ENCODE measurements at places on chromosomes 5 and 9. TPM values are rescaled to one million over a fixed set of nuclear protein-coding genes. Genes with fewer than 3 reads are reported as not detected.

DNA sequence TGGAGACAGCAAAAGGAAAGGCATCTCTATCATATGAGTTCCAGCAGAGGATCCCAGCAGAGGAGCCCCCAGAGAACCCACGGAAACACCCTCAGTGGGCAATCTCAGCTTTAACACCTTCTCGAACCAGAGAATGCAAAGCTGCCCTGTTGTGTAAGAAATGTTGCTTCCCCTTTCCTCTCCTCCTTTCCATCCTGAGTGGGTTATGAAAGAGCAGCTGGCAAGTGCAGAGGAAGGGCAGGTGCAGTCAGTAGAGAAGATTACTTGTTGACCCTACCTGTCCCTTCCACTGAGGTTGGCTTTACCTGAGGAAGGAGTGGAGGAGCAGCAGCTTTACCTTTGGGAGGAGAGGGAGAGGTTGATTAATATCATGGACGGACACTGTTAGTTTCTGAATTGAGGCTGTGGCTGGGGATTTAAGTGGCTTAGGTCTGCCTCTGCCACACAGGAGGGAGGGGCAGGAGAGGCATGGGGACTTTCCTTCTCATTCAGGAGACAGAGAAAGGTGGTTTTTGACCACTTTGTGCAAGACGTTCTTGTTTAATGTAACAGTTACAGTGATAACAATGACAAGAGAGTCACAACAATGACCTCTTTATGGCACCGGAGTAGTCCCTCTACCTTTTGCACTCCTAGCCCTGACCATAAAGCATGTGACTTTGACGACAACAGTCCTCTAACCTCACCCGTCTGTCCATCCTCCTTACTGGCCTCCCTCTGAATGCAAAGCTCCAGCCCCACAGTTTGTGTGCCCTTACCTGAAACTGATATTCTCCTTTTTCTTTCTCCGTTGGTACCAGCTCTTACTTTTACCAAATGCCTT lies 254.8 kb downstream of the NSG2 start:
- DNase-seq = no peak

GRCh38 chr9:33489066-33489465 lies 15.3 kb upstream of the NOL6 start:
- no peak for DNase-seq

- peak; percentile 51 for DNase-seq
These were observed 197.9 kb downstream of the KCTD16 start for GRCh38 chr5:144368556-144368955.

DNA sequence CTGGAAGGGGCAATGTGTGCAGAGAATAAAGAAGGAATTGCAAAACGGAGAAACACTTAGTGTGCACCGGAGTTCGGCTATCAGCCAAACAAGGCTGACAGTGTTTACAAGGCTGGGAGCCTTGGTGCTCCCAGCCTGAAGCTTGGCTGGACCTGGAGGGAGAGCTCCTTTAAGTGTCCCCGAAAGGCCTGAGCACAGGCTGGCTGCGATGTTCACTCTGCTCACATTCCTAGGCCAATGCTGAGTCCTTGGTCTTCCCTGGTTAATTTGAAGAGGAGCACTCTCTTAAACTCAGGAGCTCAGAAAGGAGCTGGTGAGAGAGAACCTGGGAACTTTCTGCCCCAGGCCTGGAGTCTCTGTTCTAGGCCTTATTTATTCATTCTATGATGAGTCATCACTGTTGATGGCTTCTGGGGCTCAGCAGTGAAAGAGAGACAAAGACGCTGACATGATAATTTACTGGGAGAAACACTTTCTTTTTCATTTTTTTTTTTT lies 88.6 kb upstream of the MYO10 start:
- DNase-seq = no peak

Gene WNT8A
- not detected for polyA plus RNA-seq

- DNase-seq = no peak
These were observed 11.6 kb downstream of the ARHGEF28 start for GRCh38 chr5:73637565-73637964.

- DNase-seq = no peak
These were observed 80.1 kb downstream of the ZNF354C start for GRCh38 chr5:179140293-179140692.

DNA sequence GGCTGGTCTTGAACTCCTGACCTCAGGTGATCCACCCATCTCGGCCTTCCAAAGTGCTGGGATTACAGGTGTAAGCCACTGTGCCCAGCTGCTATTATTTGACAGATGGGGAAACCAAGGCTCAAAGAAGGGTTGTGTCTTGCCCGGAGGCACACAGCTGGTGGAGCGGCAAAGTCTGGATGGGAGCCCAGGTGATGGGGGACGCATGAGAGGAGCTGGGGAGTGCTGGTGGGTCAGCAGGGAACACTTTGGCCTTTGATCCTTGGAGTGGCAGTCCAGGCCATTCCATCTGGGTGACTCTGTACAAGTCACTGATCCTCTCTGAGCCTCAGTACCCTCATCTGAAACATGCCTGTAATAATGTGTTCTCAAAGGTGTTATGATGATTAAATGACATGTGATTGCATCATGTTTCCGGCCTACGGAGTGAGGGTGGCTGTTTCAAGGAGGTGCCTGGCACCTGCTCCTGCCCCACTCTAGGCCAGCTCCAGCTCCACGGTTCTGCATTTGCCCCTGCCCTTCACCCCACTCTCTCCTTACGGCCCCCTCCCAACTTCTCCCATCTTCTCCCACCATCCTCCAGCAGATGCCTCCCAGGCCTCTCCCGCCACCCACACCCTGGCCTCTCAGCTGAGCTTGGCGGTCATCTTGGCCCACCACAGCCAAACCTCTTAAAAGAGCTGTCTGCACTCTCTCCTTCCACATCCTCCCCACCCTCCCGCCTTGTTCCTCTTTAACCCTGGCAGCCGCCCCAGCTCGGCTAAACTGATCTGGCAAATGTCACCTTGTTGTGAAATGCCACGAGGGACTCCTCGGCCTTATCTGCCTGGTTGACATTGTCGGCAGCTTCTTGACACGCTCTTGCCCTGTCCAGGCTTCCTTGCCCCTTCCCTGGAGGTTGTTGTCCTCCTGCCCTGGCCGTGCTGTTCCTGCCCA lies 5.5 kb upstream of the DBN1 start:
- DNase-seq = peak; percentile 82

Gene PTGS1
- polyA plus RNA-seq = 15.4 TPM

DNA sequence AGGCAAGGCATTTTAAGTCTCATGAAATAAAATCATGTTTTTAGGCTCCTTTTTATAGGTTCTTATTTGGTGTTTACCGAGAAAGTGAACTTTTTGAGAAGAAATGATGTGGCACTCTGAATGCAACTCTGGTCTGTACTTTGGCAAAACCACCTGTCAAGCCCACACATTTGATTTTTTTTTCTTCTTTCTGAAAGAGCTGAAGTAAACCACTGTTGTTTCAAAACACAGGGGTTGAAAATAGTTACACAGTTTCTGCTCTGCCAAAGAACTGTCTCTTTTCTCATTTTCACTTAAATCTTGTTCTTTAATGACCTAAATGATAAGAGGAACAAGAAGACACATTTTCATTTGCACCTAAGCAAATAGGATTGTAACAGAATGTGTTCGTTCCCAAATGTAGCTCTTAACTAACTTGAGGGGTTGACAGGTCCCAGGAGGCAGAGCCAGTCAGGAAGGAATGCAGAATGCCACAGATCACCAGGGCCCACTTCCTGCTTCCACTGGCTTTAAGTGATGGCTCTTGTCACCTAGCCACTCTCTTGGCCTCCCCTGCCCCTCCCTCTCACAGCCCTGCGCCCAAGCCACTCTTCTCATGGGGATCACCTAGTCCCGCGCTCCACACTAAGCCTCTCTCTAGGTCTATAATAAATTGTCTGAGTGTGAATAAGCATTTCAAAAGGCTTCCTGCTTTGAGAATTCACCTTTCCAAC lies 47.3 kb downstream of the MED27 start:
- DNase-seq = no peak

GRCh38 chr5:112776301-112776856 lies 38.7 kb downstream of the APC start:
- no peak for DNase-seq

Gene PCDHA9
- polyA plus RNA-seq = not detected

GRCh38 chr9:4086119-4087090 lies 213.5 kb downstream of the GLIS3 start:
- no peak for DNase-seq

GRCh38 chr5:4275232-4275631 lies 679.6 kb downstream of the IRX1 start:
- DNase-seq = no peak

Gene KYAT1
- polyA plus RNA-seq = 5.3 TPM

- DNase-seq = no peak
These were observed 154.8 kb downstream of the PAX5 start for GRCh38 chr9:36878986-36879982.

DNA sequence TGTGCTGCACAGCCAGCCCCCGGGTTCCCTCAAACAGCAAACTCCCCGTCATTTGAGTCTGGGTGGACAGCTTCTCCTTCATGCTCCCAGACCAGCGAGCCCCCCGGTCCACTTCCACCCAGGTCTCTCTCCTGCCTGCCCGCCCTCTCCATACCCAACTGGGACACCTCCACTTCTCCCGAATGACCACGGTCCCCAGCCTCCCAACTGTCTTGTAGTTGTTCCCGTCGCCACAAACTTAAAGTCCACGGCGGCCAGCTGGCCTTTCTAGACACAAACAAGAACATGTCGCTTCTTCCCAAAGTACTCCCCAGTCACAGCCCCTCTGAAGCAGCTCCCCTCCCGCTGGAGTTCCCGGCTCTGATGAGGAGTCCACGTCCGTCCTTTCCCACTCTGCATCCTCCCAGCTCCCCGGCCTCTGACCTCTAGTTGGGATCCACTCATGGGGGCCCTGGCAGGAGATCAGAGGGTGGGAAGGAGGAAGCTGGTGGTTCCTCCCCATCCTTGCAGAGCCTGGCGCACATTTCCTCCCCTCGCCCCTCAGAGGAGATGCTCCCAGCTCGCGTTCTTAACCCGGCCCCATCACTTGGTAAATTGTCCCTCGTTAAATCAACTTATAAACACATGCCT lies 24.1 kb upstream of the PPP1R26 start:
- DNase-seq = no peak

- DNase-seq = no peak
These were observed 251.1 kb downstream of the PDZD2 start for GRCh38 chr5:31890046-31890445.

Gene ELOVL7
- polyA plus RNA-seq = 1.7 TPM

- no peak for DNase-seq
These were observed 5.4 kb downstream of the ADRA1B start for GRCh38 chr5:159921721-159922120.

DNA sequence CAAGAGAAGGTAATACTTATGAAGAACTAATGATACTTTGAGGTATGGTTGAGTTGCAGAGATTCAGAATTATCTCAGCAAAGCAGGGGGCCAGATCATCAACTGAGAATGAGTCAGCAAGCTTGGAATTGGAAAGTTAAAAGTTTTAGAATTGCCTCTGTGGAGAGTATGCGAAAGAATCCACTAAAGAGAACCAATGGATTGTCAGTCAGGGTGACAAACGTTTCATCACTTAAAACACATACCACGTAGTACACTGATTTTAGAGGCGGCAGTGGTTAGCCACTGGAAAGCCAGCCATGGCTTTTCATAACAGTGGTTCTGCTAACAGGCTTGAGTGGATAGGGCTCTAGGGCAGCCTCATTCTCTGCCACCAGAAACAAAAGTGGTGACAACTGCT lies 30.7 kb downstream of the AOPEP start:
- no peak for DNase-seq

- no peak for DNase-seq
These were observed 7.8 kb upstream of the RXRA start for GRCh38 chr9:134318481-134318891.

- no peak for DNase-seq
These were observed 101.2 kb downstream of the ESM1 start for GRCh38 chr5:54884195-54884536.

DNA sequence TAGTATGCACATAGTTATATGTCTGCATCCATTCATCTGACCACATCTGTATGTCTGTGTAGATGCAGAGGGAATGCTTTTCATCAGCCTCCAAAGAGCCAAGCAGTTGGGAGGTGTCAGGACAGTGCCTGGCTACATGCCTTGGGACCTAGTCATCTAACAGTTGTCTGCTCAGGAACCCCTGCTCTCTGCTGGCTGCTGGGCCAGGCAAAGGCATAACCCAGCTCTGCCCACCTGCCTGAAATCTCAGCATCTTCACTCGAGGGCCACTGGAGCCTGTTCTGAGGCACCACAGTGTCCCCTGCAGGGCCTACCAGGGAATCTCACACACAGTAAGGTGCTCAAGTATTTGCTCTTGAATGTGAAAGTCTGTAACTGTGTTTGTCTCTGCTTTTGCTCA lies 3.7 kb downstream of the C9orf50 start:
- DNase-seq = peak; percentile 57

DNA sequence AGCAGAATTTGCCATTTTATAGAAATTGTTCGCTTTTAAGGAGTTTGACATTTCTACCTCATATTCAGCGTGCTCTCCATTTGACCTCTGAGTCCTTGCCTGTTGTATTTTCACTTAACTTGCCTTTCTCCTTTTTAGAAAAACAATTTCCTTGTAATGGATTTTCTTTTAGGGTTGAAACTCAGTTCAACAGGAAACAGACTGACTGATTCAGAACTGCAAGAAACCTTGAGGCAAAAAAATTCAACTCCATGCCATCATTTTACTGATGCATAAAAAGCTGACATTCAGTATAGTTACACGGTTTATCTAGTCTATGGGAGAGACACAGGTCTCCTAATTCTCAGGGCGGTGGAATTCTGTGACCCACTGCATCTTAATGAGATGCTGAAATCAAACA lies 59.8 kb downstream of the MRPS30 start:
- no peak for DNase-seq

Gene ZBTB26
- polyA plus RNA-seq = 3.2 TPM

Gene MYOZ3
- polyA plus RNA-seq = 1.8 TPM

Gene ZNF474
- not detected for polyA plus RNA-seq

Gene ORM2
- not detected for polyA plus RNA-seq

DNA sequence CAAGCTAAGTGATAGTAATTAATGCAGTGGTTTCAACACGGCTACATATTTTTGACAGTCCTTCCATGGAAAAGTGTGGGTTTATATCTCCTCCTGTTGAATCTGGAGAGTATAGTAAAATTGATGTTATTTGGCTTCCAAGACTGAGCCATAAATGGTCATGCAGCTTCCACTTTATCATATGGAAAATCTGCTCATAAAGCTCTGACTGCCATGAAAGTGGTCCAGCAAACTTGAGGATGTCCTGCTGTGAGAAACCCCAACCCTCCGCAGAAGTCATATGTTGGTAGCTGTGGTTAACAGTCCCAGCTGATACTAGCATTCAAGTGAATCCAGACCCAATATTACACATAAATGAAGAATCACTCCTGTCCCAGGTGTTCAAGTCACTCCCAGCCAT lies 378.3 kb downstream of the KCTD16 start:
- peak; percentile 60 for DNase-seq

DNA sequence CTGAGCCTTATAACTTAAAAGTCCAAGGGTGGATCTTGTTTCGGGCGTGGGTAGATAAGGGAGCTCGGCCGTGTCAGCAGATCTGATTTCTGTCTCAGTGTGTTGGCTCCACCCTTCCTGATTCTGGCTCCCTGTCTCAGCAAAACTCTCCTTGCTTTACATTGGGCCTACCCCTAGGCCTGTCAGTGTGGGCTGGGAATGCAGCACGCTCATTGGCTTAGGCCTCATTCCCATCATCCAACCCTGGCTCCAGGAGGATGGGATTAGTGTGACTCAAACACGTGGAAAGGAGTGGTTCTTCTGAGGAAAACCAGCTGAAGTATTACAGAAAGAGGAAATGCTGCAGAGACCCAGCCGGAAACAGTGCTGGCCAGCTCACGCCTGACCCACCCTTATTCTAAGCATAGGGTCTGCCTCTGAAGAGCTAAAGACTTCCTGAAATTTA lies 59.9 kb downstream of the ZFAND5 start:
- peak; percentile 89 for DNase-seq

Gene TGFBI
- polyA plus RNA-seq = 116 TPM

GRCh38 chr5:173328844-173329490 lies 753 bp upstream of the STC2 start:
- peak; percentile 51 for DNase-seq

Measured in stomach (tissue), 19 donors.